ENCODE measurements at places on chromosomes 12 and 14. TPM values are rescaled to one million over a fixed set of nuclear protein-coding genes. Genes with fewer than 3 reads are reported as not detected.

The POLE2 gene
- 1.1 TPM for total RNA-seq

The GPR132 gene
- total RNA-seq: 5.5 TPM

The POTEM gene
- total RNA-seq: not detected

The KRT7 gene
- total RNA-seq: 2.4 TPM

The CNTN1 gene
- total RNA-seq: 0.98 TPM

The TUBA1A gene
- 110 TPM for total RNA-seq

The ASCL1 gene
- total RNA-seq: not detected

The LPCAT3 gene
- total RNA-seq: 27.0 TPM

The BCL7A gene
- 2.4 TPM for total RNA-seq

The SPSB2 gene
- total RNA-seq: 6.4 TPM

The TSPAN19 gene
- 0.17 TPM for total RNA-seq

The RD3L gene
- total RNA-seq: not detected

The GPR68 gene
- total RNA-seq: 1.5 TPM

The DHH gene
- 0.34 TPM for total RNA-seq

The RHOF gene
- 5.9 TPM for total RNA-seq

The KRT77 gene
- 1.5 TPM for total RNA-seq

The SYCP3 gene
- not detected for total RNA-seq

The ADAM20 gene
- 4.9 TPM for total RNA-seq

The LUM gene
- 303 TPM for total RNA-seq

The VPS33A gene
- total RNA-seq: 18.6 TPM

The CPM gene
- 886 TPM for total RNA-seq

The NRIP2 gene
- 1.2 TPM for total RNA-seq

The CCDC175 gene
- not detected for total RNA-seq

The MORN3 gene
- not detected for total RNA-seq

The COCH gene
- 4.4 TPM for total RNA-seq

The SLC7A7 gene
- 11.7 TPM for total RNA-seq

The LEMD3 gene
- total RNA-seq: 28.6 TPM

The KRT85 gene
- total RNA-seq: not detected

The HOXC6 gene
- total RNA-seq: 5.5 TPM

The ATF1 gene
- total RNA-seq: 24.4 TPM

The SLC39A2 gene
- not detected for total RNA-seq

The AGAP2 gene
- total RNA-seq: 2.8 TPM

The ADAMTS20 gene
- total RNA-seq: not detected

The RAD51AP1 gene
- 0.75 TPM for total RNA-seq

The SOX5 gene
- total RNA-seq: 47.1 TPM

The GLIPR1L1 gene
- not detected for total RNA-seq

The PTPRR gene
- 1.3 TPM for total RNA-seq

Measured in subcutaneous adipose tissue (tissue), 4 donors.